ENCODE measurements at places on chromosomes 13 and 19. TPM values are rescaled to one million over a fixed set of nuclear protein-coding genes. Genes with fewer than 3 reads are reported as not detected.
A peak's percentile ranks its signal among the peaks of the same experiment; 100 is the strongest.

- DNase-seq = no peak
These were observed 97.8 kb downstream of the RNF17 start for GRCh38 chr13:24861617-24862362.

DNA sequence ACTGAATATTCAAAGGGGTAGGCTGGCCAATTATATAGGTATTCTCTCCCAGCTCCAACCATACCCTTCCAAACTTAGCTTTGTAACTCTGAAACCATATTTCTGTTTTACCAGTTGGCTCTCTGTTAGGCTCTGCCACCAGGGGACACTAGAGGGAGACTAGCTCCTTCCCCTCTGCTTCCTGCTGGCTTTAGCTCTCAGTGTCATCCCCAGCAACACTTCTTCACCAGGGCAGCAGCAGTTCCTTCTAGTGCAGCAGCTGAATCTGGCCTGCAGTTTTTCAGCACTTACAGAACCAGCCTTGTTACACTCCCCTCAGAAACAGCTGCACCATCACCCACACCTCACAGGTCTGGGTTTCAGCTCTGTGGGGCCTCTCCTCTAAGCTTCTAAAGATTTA, 51.0 kb upstream of the DOCK9 start:
- no peak for DNase-seq

ESD gene
- total RNA-seq = 176 TPM

GRCh38 chr19:15317392-15318071, 14.8 kb downstream of the BRD4 start:
- peak; percentile 63 for DNase-seq

- no peak for DNase-seq
These were observed 10.4 kb downstream of the LILRB4 start for GRCh38 chr19:54673222-54673621.

DNA sequence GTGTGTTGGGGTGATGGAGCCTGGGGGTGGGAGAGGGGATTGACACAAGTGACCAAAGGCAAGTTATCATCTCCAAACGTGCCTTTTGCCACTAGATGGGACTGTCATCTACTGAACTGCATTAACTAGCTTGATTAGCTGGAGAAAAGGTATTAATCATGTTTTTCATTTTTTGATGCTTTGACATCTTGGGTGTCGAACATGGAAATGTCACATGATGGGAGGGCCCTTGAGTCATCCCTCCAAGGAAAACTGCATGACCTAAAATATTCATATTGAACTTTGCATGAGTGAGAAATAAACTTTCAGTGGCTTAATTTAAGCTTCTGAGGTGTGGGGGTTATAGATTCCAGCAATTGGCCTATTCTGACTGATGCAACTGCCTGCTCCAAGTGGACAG, 73.3 kb downstream of the ALOX5AP start:
- DNase-seq = no peak
